ENCODE measurements at places on chromosomes 5 and 9. TPM values are rescaled to one million over a fixed set of nuclear protein-coding genes. Genes with fewer than 3 reads are reported as not detected.
A peak's percentile ranks its signal among the peaks of the same experiment; 100 is the strongest.

Gene PCDHB5
- total RNA-seq: 0.12 TPM

DNA sequence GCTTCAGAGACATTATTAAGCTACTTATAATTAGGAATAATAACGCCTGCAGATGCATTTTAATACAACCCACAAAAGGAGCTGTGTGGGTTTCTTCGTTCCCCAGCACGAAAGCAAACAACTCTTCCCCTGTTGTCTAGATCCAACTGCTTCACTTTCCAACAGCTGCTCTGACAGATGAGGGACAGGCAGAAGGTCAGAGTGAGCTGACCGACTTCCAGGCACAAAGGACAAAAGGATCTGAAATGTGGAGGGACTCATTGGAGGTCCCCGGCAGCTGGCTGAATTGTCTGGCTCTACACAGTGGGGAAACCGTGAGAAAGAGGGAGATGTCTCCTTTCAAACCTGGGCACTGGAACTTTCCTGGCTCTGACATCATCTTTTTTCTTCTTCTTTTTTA lies 79.1 kb upstream of the ALDH1B1 start:
- no peak for DNase-seq

- DNase-seq: no peak
Observed at GRCh38 chr5:60517094-60517694, 182.8 kb downstream of the DEPDC1B start.

GRCh38 chr5:82917584-82917983 lies 159.6 kb downstream of the TMEM167A start:
- DNase-seq: no peak

DNA sequence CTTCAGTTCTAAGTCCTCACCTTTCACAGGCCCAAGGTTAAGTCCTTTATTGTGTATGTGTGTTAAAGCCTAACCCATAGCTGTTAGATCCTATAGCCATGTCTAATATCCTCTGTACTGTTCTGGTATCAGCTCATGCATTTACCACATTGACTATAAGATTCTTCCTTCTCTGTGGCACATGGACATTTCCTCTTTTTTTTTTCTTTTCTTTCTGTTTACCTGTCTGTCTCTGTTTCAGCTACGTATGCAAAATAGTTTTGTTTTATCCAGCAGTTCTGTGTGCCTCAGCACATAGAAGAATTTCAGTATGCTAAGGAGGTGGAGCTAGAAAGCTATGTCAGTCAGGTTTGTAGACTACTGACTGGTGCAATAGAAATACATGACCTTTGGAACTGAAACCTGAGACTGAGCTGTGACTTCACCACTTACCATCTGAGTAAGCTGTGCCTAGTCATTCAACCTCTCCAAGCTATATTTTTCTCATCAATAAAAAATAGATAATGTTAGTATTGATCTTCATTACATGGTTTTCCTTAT lies 155.6 kb upstream of the VLDLR start:
- DNase-seq: peak; percentile 40

Data from mammary epithelial cell (primary cell).